ENCODE measurements at places on chromosomes 5 and 9.

DNA sequence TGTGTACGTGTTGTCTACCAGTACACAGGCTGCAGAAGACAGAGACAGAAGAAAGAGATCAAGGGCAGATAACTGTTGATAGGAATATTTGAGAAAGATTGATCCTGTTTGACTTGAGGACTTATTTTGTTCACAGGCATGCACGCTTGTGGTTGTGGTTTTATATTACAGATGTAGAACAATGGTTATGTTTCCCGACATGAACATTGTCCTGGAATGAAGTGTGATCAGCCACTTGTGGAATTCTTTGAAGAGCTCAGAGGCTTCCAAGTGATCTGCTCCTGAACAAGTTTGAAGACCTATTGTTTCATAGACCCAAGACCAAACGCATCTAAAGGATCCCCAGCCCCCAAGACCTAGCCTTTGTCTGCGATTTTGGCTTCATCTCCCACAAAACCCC is 13.7 kb downstream of the TEX53 start:
- no peak for DNase-seq

DNA sequence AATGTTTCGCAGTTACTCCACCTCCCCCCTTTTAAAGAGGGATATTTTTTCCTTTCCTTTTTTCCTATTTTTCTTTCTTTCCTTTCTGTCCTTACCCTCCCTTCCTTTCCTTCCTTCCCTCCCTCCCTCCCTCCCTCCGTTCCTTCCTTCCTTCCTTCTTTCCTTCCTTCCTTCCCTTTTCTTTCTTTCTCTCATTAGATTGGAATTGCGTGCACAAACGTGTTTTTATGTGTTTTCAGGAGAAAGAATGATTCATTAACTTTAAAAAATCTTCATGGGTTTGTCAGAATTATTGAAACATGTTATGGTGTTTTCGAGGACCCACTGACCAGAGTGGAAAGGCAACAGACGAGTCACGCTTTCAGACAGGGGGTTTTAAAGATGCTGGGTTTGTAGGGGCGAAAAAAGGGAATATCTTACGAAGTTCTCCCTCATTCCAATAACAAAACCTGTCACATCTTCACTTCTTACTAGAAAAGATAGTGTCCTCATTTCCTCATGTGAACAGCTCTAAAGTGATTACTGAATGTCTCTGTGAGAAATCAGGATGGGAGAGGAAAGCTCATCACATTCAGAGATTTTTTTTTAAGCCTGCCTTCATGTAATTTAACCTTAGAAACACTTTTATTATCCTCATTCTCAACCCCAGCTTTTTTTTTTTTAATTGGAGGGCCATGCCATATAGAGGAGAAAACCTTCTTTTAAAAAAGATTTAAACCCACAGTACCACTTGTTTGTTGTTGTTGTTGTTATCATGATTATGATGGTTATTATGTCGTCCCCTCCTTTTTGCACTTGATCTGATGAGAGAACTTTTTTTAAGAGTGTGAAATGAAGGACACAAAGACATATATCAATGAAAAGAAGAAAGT is 21.9 kb downstream of the NR2F1 start:
- no peak for DNase-seq

- DNase-seq = no peak
These were observed 155.9 kb downstream of the NR2F1-AS1 start for GRCh38 chr5:93425096-93425495.

- no peak for DNase-seq
These were observed 106.5 kb downstream of the SAXO1 start for GRCh38 chr9:18926513-18926912.

DNA sequence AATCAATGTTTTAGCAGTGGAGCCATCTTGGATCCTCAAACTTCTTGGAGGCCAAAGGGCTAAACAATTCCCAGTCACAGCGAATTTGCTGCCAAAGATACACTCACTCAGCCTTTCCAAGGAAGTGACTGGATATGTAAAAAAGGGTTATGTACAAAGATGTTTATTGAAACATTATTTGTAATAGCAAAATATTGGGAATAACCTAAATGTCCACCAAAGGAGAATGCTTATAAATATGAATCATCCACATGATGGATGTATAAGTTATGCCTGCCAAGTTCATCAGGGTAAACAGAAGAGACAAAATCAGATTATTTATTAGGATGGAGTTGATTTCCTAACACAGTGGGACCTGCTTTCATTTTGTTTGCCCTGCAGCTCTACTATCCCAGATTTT is 145.2 kb upstream of the ABCA1 start:
- no peak for DNase-seq

- no peak for DNase-seq
These were observed 103.9 kb downstream of the VAV2 start for GRCh38 chr9:133888048-133888808.

Measured in C1 segment of cervical spinal cord (tissue), 14 donors.